Activated gamma-delta T cell (primary cell): ENCODE measurements at places on chromosomes 2 and 18.

- no peak for DNase-seq
Measured at GRCh38 chr18:4333043-4333442, 122.1 kb downstream of the DLGAP1 start.

DNA sequence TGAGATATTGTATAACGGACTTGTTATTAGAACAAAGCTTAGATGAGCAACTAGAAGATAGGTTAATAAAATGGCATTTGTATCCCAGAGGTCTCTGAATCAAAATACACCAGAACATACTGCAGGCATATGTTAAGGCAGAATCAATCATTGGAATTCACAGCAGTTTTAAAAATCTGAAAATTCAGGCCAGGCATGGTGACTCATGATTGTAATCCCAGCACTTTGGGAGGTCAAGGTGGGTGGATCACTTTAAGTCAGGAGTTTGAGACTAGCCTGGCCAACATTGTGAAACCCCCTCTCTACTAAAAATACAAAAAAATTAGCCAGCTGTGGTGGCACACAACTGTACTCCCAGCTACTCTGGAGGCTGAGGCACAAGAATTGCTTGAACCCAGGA is 405.2 kb downstream of the ZEB2 start:
- no peak for DNase-seq

GRCh38 chr2:186697536-186697935 is 3.7 kb downstream of the FAM171B start:
- DNase-seq: no peak

- no peak for DNase-seq
Measured at GRCh38 chr18:29217124-29217915, 1040.4 kb upstream of the CDH2 start.

DNA sequence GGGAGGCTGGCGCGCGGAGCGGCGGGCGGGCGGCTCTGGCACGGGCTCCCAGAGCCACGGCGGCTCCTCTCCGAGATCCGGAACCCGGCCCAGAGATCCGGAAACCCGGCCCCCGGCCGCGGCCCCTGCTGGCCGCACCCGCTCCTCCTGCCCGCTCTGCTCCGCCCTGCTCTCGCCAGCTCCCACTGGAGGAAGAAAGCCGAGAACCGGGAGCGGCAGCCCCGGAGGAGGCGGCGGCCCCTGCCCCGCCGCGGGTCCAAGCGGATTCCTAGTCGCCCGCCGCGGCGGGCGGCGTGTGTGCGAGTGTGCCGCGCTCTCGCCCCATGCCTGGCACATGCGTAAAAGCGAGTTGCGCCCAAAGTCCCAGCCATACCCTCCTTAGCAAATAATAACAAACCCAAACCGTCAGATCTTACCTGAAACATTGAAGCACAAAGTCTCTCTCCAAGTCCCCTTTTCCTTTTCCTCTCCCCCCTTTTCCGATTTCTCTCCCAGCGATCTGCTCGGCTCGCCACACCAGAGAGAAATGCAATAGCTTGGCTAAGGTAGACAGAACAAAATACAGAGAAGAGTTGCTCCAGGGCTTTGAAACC is 108.7 kb upstream of the KCTD1 start:
- no peak for DNase-seq

GRCh38 chr2:133726973-133727372 is 158.7 kb upstream of the NCKAP5 start:
- no peak for DNase-seq

- no peak for DNase-seq
Measured at GRCh38 chr2:193251909-193252308, 1057.2 kb upstream of the TMEFF2 start.

GRCh38 chr2:101173707-101174295 is 22.6 kb upstream of the TBC1D8 start:
- DNase-seq: no peak

DNA sequence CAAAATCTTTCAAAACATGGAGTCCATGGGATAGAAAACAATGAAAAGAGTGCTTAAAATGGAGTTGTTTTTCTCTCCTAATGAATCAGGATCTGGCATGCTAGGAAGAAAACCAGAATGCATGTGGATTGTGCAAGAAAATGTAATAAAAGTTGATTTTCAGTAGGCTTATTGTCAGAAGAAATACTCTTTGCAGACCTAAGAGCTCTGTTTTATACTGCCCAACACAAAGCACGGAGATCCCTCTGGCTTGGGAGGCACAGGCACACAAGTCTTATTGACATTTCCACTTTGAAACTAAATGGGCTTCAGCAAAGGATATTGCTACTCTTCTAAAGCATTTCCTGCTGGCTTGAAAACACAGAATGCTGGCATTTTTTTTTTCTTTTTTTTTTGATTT is 15.5 kb upstream of the DAPL1 start:
- no peak for DNase-seq

GRCh38 chr2:211722928-211723327 is 815.7 kb downstream of the ERBB4 start:
- DNase-seq: no peak

GRCh38 chr18:63085611-63086010 is 234.0 kb downstream of the BCL2 start:
- no peak for DNase-seq

DNA sequence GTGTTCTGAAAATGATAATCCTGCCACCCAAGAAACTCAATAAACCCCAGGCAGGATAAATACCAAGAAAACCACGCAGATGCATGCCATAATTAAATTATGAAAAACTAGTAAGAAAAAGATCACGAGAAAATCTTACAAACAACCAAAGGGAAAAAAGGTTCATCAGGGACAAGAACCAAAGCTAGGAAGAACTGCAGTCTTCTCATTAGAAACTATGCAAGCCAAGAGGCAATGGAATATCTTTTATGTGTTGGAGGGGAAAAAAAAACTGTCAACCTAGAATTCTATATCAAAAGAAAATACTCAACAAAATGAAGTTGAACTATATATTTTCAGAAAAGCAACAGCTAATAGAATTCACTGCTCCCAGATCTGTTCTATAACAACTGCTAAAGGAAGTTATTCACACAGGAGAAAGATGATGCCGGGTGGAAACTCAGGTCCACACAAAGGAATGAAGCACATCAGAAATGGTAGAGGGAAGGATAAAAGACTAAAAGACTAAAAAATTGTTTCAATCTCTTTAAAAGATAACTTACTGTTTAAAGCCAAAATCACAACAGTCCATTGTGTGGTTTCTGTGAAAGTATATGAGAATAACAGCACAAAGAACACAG is 55.0 kb downstream of the NDUFA10 start:
- no peak for DNase-seq

- DNase-seq: no peak
Measured at GRCh38 chr2:190119923-190120590, 57.5 kb upstream of the MSTN start.

DNA sequence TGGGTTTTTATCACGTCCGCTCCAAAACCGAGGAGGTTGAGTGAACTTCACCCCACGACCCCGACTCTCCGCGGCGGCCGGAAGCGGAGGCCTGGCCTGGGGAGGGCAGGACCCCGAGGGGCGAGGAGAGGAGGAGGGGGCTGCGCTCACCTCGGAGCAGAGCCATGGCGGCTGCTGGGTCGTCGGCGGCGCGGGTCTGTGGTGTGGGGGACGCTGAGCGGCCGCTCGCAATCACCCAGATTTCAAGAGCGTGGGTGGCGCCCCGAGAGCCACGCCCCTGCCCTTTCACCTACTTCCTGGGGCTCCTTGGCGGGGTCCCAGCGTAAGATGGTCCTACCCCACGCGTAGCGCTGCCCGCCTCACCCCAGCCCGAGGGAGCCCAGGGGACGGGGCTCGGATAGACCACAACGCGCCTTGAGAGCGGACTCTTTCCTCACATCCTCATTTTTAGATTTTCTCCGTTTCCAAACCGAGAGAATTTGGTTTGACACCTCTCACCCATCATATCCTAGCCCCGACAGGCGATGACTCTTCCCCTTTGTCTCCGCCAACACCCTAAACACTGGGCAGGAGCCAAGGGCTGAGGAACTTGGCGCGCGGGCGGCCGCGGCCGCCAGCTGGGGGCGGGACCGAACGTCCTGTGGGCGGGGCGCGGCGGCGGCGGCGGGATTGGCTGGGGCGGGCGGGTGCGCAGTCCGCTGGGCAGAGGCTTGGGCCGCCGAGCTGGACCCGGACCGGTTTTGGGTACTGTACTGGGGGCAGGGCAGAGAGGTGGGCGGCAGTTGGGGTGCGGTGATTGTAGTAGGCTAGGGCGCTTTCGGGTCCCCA is at the start of gene ACAA2:
Gene ACAA2 (minus strand): TSS at position 215 of the 828 bp plus-strand sequence. CDS start 49 bp downstream, at position 166.
- peak; percentile 77 for DNase-seq

- no peak for DNase-seq
Measured at GRCh38 chr2:52222128-52222527, 1190.2 kb upstream of the NRXN1 start.

- peak; percentile 68 for DNase-seq
Measured at GRCh38 chr2:101253013-101253702, 472 bp downstream of the CNOT11 start.

GRCh38 chr2:119252186-119253113 is 28.8 kb downstream of the STEAP3 start:
- DNase-seq: no peak

GRCh38 chr2:63249161-63249560 is 198.5 kb downstream of the OTX1 start:
- DNase-seq: no peak

GRCh38 chr2:172436889-172437288 is 9.5 kb downstream of the ITGA6 start:
- DNase-seq: no peak

GRCh38 chr2:41701231-41701630 is 346.6 kb upstream of the PKDCC start:
- no peak for DNase-seq

DNA sequence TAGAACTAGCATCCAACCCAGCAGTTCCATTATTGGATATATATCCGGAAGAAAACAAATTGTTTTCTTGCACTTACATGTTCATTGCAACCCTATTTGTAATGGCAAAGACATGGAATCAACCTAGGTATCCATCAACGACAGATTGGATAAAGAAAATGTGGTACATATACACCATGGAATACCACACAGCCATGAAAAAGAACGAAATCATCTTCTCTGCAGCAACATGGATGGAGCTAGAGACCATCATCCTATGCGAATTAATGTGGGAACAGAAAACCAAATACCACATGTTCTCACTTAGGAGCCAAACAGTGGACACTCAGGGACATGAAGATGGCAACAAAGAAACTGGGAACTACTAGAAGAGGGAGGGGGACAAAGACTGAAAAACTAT is 352.7 kb downstream of the CDH2 start:
- DNase-seq: no peak

GRCh38 chr18:76589866-76590265 is 94.8 kb upstream of the ZNF516 start:
- no peak for DNase-seq

DNA sequence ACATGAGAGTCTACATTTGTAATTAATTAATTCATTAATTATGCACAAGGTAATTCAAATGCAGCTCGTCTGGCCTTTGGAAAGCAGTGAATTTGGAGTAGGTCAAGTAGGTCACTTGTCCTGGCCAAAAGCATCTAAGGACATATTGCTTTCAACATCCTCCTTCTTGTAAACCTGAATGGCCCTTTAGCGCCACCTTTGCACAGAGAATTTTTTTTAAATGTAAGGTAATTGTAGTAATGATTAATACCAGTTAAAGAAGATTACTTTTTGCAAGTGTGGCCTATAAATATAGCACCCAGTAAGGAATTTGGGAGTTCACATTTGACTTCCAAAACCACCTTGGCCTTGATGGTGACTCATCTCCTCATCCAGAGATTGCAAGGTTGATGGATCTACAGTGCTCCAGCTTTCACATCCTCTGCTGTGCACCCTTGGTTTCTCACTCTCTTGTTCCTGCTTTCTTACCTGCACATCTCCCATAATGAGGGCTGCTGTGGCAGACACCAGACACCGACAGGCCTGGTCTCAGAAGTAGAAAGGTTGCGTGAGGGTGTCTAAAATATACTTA is 481.7 kb downstream of the TGIF1 start:
- no peak for DNase-seq

DNA sequence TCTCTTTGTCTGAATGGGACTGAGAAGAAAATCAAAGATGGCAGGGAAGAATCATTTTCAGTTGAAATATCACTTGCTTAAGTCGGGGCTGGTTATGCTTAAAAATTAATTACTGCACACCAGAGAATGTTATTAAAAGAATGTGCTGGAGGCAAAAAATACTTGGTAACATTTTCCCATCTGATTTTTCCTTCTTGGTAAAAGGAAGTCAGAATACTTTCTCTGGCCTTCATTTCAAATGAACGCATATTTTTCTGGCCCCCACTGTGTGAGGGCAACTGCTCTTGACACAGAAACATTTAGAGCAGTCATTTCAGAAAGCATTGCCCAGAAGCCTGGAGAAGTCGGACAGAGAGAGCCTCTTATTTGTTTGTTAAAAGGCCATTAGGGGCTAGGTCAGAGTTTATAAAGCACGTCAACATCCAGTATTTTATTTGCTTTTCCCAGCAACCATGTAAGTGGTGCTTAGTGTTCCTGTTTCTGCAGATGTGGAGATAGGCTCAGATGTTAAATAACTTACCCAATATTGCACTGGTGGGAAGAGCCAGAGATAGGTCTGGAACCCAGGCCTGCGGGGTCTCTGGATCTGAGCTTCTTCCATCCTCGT is 32.9 kb upstream of the LYPD6B start:
- DNase-seq: no peak

GRCh38 chr2:19886261-19886660 is 15.5 kb downstream of the TTC32 start:
- no peak for DNase-seq

DNA sequence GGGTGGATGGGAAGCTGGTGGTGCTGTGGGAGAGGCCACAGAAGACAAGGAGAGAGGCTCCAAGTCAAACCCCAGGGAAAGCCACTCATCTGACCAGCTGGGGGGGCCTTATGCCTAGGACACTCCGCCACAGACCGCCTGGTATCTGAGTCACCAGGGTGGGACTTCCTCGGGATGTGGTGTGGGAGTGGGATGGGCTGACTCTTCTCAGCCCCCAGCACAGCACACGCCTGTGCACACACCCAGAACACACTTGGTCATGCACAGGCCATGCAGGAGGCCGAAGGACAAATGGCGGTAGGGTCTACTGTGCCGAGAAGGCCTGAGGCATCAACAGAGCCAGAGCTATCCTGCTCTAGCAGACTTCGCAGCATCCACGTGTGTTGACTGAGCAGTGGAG is 136.4 kb downstream of the INHBB start:
- DNase-seq: no peak

GRCh38 chr2:31556940-31557339 is 23.8 kb downstream of the SRD5A2 start:
- no peak for DNase-seq

DNA sequence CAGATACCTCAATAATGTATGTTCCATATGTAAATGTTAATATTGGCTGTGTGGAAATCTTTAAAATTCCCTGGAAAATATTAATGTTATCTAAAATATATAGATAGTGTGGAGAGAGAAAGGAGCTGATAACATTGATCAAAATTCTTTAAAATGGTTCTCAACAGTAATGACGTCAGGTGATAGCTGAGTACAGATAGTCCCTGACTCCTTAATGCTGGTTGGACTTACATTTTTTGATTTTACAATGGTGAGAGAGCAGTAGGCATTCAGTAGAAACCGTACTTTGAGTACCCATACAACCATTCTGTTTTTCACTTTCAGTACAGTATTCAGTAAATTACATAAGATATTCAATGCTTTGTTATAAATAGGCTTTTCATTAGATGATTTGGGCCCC is 146.6 kb downstream of the GALNT3 start:
- DNase-seq: no peak
